ENCODE measurements at places on chromosomes 1 and 21. TPM values are rescaled to one million over a fixed set of nuclear protein-coding genes. Genes with fewer than 3 reads are reported as not detected.
A peak's percentile ranks its signal among the peaks of the same experiment; 100 is the strongest.

- peak; percentile 60 for DNase-seq
Measured at GRCh38 chr1:15128520-15129313, 24.8 kb upstream of the TMEM51 start.

PTPN7 gene
- 83.1 TPM for total RNA-seq

ZNF697 gene
- total RNA-seq, result not detected

DNA sequence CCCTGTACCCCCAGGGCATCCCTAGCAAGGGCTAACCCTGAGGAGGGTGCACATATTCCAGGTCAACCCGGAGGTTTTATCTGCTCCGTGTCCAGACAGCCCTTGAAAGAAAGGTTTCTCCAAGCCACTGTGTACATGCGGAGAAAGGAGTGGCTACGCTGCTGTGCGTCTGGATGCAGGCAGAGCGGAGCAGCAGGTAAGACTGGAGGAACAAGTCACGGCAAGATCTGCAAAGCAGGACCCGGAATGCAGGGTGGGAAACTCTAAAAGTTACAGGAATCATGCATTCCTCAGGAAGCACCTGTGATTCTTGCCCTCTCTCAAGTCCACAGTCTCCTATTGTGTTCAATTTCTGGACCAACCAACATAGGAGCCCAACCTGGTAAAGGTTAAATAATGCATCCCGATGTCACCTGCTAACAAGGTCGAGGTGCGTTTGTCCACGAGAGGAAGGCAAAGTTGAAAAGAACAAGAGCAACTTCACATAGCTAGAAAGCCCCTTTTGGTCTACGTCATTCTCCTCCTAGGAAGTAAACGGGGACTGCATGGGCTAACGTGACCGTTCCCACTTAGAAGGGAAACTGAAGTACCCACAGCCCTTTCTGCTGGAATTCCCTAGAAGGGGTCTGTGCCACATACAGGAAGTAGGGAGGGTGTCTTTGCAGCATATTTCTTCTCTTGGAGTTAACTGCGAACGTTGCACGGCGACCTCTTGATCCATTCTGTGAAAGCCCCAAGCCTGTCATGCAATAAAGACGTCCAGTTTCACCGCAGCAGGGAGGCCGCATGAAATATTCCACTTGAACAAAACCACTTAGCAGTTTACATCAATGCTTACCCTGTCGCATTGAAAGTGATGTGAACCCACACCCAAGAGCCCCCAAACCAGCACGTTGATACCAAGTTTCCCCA, 5.8 kb downstream of the TIAM1 start:
- no peak for DNase-seq

- DNase-seq, result peak; percentile 39
Measured at GRCh38 chr1:46130121-46130520, 2.3 kb downstream of the PIK3R3 start.

GRCh38 chr1:227317011-227317451, 1.3 kb downstream of the CDC42BPA start:
- no peak for DNase-seq

DNA sequence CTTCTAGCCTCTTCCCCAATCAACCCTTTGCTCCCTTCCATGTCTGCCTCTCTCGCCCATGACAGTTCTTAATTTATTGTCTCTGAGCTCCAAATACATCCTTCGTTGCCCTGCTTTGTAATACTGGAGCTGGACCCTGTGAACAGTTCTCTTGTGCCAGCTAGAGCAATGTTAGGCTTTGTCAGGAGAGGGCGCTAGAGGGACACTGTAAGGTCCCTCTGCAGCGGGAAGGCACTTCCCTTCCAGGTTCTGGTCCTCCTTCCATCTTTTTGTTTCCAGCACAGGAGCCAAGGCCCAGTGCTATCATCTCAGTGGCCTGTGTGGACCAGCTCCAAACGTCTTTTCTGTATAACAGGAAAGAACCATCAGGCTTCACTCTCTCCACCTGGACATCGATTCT, 95.9 kb downstream of the PTPRU start:
- peak; percentile 46 for DNase-seq

SLAMF1 gene
- 0.72 TPM for total RNA-seq

- DNase-seq, result peak; percentile 2
Measured at GRCh38 chr1:161933592-161934588, 89.8 kb downstream of the OLFML2B start.

- DNase-seq, result no peak
Measured at GRCh38 chr1:178004926-178005391, 35.1 kb upstream of the SEC16B start.

- no peak for DNase-seq
Measured at GRCh38 chr1:175118375-175119367, 51.0 kb downstream of the TNN start.

PDC gene
- not detected for total RNA-seq

DNA sequence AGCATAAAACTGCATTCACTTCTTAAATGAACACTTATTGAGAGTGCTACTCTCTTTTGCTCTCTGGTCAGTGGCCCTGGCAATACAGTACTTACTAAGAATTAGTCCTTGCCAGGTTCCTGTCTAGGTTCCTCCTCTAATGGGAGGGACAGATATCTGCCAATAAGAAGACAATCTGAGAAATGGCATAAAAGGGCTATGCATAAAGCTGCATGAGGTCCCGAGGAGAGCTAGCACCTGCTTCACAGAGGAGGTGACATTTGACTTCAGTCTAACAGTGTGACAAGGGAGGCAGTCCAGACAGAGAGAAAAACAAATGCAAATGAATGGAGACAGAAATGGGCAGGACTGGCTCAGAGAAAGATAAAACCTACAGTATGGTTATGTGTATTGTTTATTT, 357.1 kb upstream of the SGIP1 start:
- no peak for DNase-seq

GRCh38 chr1:63810936-63811469, 37.2 kb downstream of the ROR1 start:
- no peak for DNase-seq

GRCh38 chr1:222759451-222760035, 22.5 kb downstream of the FAM177B start:
- no peak for DNase-seq

- DNase-seq, result no peak
Measured at GRCh38 chr1:24206516-24207394, 19.7 kb upstream of the IFNLR1 start.

IER5 gene
- 7.2 TPM for total RNA-seq

AP4B1 gene
- 42.5 TPM for total RNA-seq

LCE3E gene
- not detected for total RNA-seq

- no peak for DNase-seq
Measured at GRCh38 chr1:209884665-209885117, 53.3 kb upstream of the SYT14 start.

GNAT2 gene
- total RNA-seq, result 1.3 TPM

CDC7 gene
- 66.3 TPM for total RNA-seq

All from OCI-LY7 (cell line).